ENCODE measurements at places on chromosomes 12 and 14.

DNA sequence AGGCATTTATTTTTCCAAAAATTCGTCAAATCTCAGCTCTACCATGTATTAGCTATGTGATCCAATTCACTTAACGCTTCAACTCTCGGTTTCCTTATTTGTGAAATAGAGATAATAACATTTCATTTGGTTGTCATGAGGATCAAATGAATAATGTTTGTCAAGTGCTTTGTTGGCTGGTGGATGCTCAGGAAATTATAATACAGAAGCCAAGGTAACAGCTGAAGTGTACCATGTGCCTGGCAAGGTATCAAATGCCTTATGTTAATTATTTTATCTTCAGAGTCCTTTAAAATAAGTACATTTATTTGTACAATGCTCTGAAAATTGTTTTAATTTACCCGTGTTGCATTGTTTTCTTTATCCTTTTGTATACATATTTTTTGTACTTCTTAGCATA lies 6.1 kb upstream of the PRKCH start:
- no peak for DNase-seq

GRCh38 chr14:68819260-68819691 lies 26.4 kb upstream of the ZFP36L1 start:
- DNase-seq, result no peak

DNA sequence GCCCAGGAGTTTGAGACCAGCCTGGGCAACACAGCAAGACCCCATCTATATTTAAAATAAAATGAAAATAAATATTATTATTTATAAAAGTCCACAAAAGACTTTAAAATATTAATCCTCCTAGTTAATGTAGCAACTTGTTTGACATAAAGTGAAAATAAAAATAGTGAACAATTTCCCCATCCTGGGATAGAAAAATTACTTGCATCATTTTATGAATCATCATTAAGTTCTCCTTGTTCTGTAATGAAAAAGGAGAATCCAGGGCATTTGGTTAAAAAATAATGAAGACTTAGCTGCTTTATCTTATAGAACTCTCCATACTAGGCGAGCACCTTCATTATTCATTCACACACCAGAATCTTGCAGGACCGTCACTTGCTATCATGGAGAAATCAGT lies 66.1 kb downstream of the ELK3 start:
- no peak for DNase-seq

- DNase-seq, result no peak
Measured at GRCh38 chr12:20196767-20197166, 171.6 kb upstream of the PDE3A start.

DNA sequence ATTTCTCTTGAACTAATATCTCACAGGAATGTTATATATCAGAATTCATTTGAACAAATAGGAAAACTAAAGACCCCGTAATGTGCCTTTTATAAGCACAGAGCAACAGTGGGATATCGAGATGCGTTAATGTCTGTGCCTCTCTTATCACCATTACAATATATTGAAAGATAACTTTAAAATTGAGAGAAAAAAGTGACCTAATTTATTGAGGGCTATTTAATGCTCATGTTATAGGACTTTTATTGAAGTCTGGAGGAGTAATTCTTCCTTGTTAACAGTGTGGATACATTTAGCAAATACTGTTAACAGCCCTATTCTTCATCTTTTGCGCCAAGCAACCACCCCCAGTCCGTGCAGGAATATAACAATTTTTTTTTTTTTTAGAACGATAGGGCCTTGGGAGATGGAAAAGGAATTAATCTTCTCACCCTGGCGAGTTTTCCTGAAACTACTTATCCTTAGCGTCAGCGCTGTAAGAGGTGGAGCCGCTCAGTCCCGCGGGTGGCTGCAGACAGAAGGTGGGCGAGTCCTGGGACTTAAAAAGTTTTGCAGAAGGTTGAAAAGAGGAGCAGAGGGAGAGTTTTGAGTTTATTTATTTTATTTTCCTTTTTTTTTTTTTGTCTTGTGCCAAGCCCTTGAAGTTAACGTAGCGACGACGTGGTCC lies 11.0 kb downstream of the FOXG1 start:
- DNase-seq, result no peak

- no peak for DNase-seq
Measured at GRCh38 chr12:91613223-91613779, 430.7 kb upstream of the DCN start.

GRCh38 chr14:100103250-100104005 lies 38.2 kb downstream of the EVL start:
- DNase-seq, result no peak

- no peak for DNase-seq
Measured at GRCh38 chr12:25994901-25995625, 36.6 kb downstream of the RASSF8 start.

Measured in D721Med (cell line).